ENCODE measurements at places on chromosomes 7 and 10. TPM values are rescaled to one million over a fixed set of nuclear protein-coding genes. Genes with fewer than 3 reads are reported as not detected.
A peak's percentile ranks its signal among the peaks of the same experiment; 100 is the strongest.

POLR2J2 gene
- total RNA-seq, result 5.9 TPM

TLX1 gene
- total RNA-seq, result 0.21 TPM

CDNF gene
- total RNA-seq, result 0.82 TPM

FAM25G gene
- total RNA-seq, result not detected

NPSR1 gene
- total RNA-seq, result not detected

KEL gene
- 0.77 TPM for total RNA-seq

DNA sequence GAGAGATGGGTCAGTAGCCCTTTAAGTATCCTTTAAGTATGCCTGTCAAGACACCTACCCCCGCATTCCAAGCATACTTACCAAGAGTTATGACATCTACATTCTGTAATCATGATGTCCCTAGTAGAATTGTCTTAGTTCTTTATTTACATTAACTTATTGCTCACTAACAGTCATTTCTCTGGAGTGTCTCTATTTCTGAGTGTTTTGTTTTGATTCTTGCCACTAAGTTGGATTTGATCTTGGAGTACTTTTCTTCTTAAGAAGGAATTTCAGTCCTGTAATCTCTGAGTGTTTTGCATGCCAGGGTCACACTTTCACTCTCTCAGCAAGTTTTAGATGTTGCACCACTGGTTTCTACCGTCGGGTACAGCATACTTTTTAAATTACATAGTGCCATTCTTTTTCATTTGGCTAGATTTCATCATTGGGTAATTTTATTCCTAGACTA, 1053.9 kb downstream of the KCNMA1 start:
- H3K27me3 ChIP-seq, result no peaks in the 10 kb centered on the region
- no peak for DNase-seq
- H3K36me3 ChIP-seq, result no peaks in the 10 kb centered on the region
- no peak overlapping the region for H3K4me3 ChIP-seq

DNA sequence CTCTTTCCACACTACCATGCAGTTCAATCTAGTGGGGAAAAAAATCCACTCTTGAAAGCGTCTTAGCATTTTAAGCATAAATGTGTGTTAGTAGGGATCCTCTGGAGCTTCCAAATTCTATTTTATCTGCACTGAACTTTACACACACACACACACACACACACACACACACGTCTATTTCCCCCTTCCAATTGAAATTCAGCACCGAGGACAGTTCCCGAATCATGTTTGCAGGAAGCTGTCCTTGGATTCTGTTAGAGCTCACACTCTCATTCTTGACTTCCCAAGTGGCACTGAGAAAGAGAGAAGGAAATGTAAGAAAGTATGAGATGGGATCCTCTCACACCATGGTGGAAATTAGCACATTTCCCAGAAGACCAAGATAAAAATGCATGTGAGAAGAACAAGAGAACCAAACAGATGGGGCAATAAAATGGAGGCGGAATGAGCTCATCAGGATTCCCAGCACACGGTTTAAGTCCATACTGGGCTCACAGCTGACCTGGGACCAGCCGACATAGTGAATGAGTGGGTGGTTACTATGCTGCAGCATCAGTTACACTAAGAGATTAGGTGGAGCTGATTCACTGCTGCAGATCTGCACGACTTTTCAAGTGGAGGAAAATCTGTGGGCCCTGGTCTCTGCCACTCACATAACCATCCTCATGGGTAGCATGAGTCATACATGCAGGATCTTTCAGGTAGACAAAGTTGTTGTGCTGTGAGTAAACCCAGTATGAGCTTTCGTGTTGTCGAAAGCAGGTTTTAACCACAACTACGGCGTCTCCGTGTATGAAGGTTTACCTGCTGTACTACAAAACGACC, 3.3 kb upstream of the NPTX2 start:
- DNase-seq, result no peak
- no peak overlapping the region for H3K4me3 ChIP-seq
- H3K27ac ChIP-seq, result no peak overlapping the region
- no peaks in the 10 kb centered on the region for H3K36me3 ChIP-seq
- H3K27me3 ChIP-seq, result peaks cover 25% of the 10 kb centered on the region
- no peaks in the 10 kb centered on the region for H3K4me1 ChIP-seq

DNA sequence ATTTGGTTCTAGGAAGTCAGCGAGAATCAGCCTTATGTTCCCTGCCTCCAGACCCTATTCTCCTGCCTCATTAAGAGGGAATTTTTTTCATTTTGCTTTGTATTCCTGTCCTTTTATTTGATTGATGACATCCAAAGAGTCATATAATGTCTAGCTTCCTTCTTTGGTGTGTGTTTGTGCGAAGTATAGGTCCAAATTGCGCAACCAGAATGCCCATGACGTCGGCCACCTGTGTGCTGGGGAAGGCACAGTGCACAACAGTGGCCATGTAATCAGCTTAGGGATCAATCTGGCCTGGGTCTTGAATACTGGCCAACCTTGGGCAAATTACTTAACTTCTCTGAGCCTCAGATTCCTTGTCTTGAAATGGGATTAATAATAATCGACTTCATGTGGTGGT, 206.2 kb downstream of the VTI1A start:
- no peaks in the 10 kb centered on the region for H3K4me1 ChIP-seq
- H3K4me3 ChIP-seq, result no peak overlapping the region
- peak; percentile 21 for DNase-seq
- H3K27me3 ChIP-seq, result no peaks in the 10 kb centered on the region

GRCh38 chr7:128415217-128415785, 5.5 kb upstream of the IMPDH1 start:
- H3K4me1 ChIP-seq, result no peaks in the 10 kb centered on the region
- H3K36me3 ChIP-seq, result no peaks in the 10 kb centered on the region
- H3K27me3 ChIP-seq, result no peaks in the 10 kb centered on the region
- no peak overlapping the region for H3K4me3 ChIP-seq
- no peak overlapping the region for H3K27ac ChIP-seq

GRCh38 chr7:155930061-155930460, 117.8 kb upstream of the SHH start:
- H3K27me3 ChIP-seq, result no peaks in the 10 kb centered on the region
- H3K36me3 ChIP-seq, result no peaks in the 10 kb centered on the region
- no peak for DNase-seq
- H3K4me1 ChIP-seq, result no peaks in the 10 kb centered on the region

- no peak overlapping the region for H3K27ac ChIP-seq
- no peaks in the 10 kb centered on the region for H3K27me3 ChIP-seq
- H3K4me1 ChIP-seq, result no peaks in the 10 kb centered on the region
- DNase-seq, result no peak
- no peaks in the 10 kb centered on the region for H3K36me3 ChIP-seq
Observed at GRCh38 chr7:99193527-99194220, 14.2 kb downstream of the KPNA7 start.

- H3K27ac ChIP-seq, result no peak overlapping the region
Observed at GRCh38 chr10:1870491-1870890, 133.2 kb upstream of the ADARB2 start.

DNA sequence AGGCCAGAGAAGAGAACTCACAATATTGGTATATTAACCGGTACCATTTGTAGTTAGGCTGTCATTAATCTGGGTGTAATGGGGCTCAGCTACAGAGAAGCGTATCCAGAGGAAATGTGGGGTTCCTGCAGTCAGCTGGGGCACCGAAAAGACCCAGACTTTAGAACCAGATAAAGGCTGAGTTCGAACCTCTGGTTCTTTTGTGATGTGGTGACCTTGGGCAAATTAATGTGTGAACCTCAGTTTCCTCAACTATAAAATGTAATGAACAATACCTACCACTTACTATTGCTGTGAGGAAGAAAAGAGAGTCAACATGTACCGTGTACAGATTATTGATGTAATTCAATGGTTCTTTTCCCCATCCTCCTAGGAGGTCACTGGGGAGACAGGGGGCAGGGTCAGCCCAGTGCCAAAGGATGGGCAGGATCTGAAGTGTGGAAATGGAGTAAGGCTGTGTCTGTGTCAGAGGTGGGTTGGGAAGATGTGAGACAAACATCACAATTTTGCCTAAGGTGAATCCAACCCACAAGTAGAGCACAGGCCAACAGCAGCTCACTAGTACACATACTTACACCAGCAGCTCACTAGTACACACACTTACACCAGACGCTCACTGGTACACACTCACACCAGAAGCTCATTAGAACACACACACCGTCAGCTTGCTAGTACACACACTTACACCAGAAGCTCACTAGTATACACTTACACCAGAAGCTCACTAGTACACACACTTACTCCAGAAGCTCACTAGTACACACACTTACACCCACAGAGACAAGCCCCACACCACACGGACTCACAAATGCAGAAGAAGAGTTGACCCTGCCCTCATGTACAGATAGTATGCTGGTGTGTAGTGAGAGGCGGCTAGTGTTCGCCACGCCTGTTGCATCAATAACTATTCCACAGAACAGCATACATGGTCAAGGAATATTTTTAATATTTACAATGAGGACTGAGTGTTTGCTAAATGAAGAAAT, 28.0 kb downstream of the PRSS2 start:
- peak overlapping the region; percentile 38 for H3K27ac ChIP-seq
- no peaks in the 10 kb centered on the region for H3K4me1 ChIP-seq
- H3K27me3 ChIP-seq, result peaks cover 27% of the 10 kb centered on the region
- no peak overlapping the region for H3K4me3 ChIP-seq
